ENCODE measurements at places on chromosomes 7 and 10.

GRCh38 chr7:2460641-2461040 lies 15.6 kb downstream of the GRIFIN start:
- no peak for DNase-seq

DNA sequence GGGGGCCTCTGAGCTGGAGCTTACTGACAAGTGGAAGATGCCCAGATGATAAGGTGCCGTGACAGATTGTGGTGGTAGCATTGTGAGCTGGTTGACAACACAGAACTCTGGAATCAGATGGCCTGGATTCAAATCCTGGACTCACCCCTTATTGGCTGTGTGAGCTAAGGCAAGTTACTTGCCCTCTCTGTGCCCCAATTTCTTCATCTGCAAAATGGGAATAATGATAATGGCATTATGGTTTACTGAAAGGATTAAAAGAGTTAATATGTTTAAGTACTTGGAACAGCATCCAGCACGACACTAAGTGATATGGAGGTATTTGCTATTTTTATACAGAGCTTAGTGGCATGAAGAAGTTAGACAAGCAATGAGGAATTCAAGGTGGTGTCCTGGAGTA lies 465.9 kb upstream of the GALNT17 start:
- DNase-seq: no peak

GRCh38 chr10:17905491-17905890 lies 46.2 kb upstream of the SLC39A12 start:
- no peak for DNase-seq

GRCh38 chr10:105967256-105967655 lies 1197.2 kb downstream of the SORCS1 start:
- no peak for DNase-seq

DNA sequence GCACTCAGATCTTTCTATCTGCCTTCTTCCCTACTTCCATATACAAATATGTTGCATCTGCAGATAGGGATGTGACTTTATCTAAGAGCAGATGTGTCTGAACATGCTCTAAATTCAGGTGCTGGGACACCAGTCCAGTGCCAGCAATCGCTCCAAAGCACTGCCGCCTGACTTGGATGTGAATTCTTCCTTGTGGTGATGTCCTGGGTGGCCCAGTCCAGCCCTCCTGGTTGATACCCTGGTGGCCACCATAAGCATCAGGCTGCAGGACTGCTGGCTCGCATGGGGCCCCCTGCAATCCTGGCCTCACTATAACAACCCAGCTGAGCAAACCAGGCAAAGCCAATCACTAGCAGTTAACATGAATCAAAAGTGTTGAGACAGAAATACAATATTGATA lies 149.2 kb upstream of the PDE1C start:
- no peak for DNase-seq

- DNase-seq: no peak
Measured at GRCh38 chr10:32141018-32141807, 85.0 kb upstream of the KIF5B start.

GRCh38 chr7:50595491-50596102 lies 30.4 kb upstream of the DDC start:
- DNase-seq: peak; percentile 33

GRCh38 chr7:150778738-150779301 lies 21.3 kb downstream of the TMEM176B start:
- peak; percentile 87 for DNase-seq

GRCh38 chr10:95651346-95652060 lies 5.0 kb downstream of the ALDH18A1 start:
- DNase-seq: peak; percentile 16

GRCh38 chr7:68868978-68869377 lies 729.3 kb upstream of the AUTS2 start:
- DNase-seq: no peak

- peak; percentile 42 for DNase-seq
Measured at GRCh38 chr7:33040803-33041516, 21.6 kb downstream of the NT5C3A start.

GRCh38 chr7:20980232-20980631 lies 193.5 kb upstream of the SP8 start:
- no peak for DNase-seq

DNA sequence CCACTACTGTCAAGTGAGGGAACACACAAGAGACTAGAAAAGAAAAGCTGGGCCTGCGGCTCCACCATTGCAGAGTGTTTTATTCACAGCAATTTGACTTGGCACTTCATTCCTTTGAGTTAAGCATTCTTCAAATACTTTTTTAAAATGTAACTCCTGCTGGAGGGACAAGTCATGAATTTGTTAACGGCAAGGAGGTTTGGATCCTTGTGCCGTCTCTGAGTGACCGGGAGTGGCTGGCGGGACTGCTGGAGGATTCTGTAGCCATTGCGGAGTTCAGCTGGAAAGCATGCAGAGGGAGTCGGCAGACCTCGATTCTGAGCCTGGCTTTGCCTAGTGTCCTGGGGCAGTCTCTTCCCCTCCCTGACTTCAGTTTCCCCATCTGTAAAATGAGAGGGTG lies 9.8 kb downstream of the HSPA12A start:
- DNase-seq: no peak

DNA sequence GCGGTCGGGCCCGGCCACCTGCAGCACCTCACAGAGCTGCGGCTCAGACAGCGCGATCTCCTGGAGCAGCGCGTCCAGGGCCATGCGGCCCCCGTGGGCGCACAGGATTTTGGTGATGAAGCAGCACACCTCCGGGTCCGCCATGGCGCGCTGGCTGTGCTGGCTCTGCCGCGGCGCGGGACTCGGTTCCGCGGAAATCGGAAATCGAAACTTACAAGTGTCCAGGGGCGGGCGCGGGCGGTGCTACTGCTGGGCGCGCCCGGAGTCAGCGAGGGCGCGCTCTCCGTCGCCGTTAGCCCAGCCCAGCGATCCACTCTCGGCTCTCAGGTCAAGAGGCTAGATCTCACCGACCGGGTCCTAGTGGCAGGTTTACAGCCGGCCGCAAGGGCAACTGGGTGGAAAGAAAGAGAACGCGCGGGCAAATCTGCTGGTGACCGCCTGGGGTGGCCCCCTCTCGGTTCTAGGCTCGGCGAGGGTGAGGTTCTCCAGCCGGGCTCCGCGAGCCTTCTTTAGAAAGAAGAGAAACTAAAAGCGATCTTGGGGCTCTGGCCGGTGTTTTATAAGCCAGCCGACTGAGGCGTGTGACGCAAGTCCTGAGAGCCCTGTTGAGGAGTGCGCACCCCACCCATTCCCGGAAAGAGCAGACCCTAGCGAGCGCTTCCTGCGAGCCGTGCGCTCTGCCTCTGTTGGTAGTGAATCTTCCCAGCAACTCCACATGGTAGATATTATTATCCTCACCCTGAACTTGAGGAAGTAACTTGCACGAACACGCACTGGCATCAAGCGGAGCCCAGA lies at the start of gene ZC3HAV1:
ZC3HAV1 (minus strand) TSS at position 533 of the 795 bp plus-strand sequence; CDS start at position 144, 389 bp downstream.
- DNase-seq: peak; percentile 99

DNA sequence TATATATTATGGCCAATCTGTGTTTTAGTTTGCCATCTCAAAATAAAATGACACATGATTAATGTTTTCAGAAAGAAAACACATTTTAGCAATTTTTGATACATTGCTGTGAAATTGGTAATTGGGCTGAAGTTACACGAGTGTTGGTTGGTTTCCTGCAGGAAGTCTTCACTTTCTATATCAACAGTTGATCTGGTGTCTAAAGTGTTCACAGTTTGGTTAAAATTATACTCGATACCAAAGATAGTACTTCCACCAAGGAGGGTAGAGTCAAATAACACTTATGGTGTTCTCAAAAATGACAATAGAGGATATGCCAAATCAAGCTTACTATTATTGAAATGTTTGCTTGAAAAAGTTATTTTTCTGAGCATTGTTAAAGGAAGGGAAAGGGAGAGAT lies 120.3 kb upstream of the GLCCI1 start:
- no peak for DNase-seq

DNA sequence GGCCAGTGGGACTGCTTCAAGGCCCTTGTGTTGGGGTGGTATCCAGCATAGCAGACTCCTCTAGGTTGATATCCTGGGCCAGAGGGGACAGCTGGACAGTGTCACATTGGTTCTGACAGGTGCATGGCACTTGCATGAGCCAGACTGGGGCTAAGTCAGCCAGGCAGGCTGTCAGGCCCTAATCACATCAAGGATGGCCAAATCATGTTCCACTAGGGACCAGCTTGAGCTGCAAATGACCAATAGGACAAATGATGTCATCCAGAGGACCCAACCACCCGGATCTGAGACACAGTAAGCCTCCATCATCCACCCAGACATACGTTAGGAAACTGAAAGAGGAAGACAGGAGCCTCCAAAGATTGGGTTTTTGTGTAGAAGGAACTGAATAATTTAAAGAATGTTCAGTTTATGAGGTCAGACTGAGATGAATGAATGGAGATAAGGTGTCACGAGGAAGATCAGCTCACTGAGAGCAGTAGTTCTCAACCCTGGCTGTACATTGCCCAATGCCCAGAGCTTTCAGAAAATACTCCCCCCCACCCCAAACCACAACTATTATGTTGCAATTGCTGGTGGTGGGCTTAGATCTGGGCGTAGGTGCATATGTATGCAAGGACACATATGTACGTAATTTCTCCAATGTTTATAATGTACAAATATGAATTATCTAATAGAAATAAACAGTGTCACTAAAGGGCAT lies 75.2 kb upstream of the INHBA start:
- DNase-seq: peak; percentile 96

DNA sequence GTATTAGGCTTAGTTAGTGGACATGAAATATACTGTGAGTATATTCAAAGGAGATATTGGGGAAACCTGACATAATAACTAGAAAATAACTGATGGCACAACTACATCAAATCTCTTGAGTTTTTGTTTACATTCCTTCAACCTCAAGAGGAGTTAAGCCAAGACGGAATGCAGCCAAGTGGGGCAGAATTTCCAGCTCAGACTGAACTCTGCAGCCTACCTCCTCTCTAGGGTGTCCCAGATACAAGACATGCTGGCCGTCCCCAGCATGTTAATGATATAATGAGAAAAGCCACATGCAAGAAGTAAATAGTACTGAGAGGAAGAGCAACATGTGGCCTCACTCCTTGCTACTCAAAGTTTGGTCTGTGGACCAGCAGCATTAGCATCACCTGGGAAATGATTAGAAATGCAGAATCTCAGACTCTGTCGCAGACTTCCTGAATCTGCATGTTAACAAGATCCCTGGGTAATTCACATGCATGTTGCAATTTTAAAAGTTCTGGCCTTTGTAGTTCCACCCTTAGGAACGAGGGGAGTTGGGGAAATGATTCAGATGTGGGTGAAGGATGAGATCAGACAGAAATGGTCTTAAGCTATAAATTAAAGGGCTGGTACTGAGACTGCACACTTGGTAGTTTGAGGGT lies 118.4 kb upstream of the CACUL1 start:
- DNase-seq: no peak

DNA sequence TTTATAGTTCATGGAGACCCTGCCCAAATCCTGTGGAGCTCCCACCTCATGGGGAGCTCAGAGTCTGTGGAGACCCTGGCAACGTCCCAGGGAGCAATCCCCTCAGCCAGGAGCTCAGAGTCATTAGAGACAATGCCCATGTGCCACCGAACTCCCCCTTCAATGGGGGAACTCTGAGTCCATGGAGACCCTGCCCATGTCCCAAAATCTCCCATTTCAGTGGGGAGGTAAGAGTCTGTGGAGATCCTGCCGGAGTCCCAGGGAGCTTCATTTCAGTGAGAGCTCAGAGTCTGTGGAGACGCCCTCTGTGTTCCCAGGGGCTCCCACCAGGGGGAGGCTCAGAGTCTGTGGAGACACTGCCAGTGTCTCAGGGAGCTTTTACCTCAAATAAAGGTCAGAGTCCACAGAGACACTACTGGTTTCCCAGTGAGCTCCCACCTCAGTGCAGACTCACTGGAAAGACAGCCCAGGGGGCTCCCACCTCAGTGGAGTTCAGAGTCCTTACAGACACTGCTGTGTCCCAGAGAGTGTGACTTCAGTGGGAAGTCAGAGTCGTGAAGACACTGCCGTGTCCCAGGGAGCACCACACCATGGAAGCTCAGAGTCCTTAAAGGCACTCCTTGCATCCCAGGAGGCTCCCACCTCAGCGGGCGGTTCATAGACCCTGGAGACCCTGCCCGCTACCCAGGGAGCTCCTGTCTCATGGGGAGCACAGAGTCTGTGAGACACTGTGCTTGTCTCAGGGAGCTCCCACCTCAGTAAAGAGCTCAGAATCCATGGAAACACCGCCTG lies 5.0 kb downstream of the MYO1G start:
- DNase-seq: peak; percentile 71

- DNase-seq: no peak
Measured at GRCh38 chr7:27423821-27424220, 181.2 kb downstream of the EVX1 start.

GRCh38 chr7:158829342-158830210 lies at the start of gene ESYT2:
Gene ESYT2 (minus strand): TSS chr7:158829509. CDS start chr7:158829418, 91 bp downstream.
- peak; percentile 99 for DNase-seq

DNA sequence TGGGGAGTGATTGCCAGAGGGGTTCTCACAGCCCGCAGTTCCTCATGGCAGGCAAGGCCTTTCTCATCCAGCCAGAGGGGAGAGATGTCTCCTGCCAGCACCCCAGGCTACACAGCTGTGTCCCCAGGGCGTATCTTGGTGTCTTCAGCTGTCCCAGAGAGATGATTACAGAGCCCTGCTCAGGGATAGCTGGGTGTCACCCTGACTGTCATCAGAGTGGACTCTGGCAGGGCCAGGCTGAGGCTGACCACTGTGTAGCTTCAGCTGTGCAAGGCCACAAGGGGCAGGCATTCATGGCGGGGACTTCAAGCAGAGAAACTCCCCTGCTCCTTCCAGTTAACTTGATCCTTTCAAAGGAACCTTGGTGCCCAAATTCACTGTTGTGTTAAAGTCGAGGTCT lies 124.2 kb downstream of the RGS10 start:
- no peak for DNase-seq

- DNase-seq: no peak
Measured at GRCh38 chr7:136018104-136018503, 40.9 kb upstream of the MTPN start.

GRCh38 chr10:80275756-80276155 lies 13.7 kb downstream of the MAT1A start:
- no peak for DNase-seq
